ENCODE measurements at places on chromosomes 7 and 10.

DNA sequence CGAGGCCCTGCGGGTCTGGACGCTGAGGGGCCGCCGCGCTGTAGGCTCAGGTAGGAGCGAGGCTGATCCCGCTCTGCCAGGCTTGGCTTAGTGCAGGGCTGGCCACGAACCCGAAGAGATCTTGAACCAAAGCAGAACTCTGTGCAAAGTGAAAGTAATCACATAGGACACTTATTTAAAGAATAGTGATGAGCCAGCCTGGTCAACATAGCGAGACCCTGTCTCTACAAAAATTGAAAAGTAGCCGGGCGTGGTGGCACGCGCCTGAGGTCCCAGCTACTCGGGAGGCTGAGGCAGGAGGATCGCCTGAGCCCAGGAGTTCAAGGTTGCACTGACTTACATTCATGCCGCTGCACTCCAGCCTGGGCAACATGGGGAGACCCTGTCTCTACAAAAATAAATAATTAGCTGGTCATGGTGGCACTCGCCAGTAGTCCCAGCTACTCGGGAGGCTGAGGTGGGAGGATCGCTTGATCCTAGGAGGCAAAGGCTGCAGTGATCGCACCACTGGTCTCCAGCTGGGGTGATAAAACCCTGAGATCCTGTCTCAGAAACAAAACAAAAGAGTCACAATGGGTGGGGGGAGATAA lies 541 bp downstream of the ZSCAN25 start:
- no peak for DNase-seq

GRCh38 chr7:1544896-1545416 lies 11.0 kb downstream of the TMEM184A start:
- no peak for DNase-seq

DNA sequence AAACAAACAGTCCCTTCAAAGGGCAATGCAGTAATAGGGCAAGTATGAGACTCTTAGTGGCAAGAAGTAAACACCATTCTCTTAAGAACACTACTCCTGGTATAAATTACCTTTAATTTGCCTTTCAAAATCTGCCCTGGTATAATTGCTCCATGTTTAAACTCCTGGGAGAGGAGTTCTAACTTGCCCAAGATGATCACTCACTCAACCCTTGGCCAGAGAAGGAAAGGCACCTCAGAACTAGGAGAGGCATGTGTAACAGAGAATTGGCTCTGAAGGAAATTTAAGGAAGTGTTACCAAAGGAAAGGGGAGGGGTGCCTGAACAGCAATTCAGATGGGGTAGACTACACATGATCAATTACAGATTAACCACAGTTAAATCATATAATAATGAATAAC lies 1173.6 kb upstream of the SORCS1 start:
- DNase-seq = no peak

GRCh38 chr7:52501696-52502095 lies 533.7 kb upstream of the POM121L12 start:
- DNase-seq = no peak

GRCh38 chr10:49737474-49738201 lies 24.5 kb downstream of the OGDHL start:
- DNase-seq = no peak

DNA sequence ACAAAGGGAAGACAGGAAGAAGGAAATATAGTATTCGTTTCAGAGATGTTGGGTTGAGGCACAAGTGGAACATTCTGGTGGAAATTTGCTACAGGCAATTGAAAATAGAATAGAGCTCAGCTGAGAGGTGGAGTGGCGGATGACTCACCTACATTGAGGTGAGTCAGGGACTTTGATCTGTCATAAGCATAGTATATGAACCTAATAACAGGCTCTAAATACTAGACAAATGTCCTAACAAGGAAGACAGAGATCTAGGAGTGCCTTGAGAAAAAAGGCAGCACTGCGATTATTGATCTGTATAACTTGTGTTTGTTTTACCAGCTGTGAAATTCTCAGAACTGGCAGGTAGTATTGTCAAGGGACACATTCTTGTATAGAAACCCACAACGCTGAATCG lies 907 bp upstream of the IFRD1 start:
- no peak for DNase-seq

DNA sequence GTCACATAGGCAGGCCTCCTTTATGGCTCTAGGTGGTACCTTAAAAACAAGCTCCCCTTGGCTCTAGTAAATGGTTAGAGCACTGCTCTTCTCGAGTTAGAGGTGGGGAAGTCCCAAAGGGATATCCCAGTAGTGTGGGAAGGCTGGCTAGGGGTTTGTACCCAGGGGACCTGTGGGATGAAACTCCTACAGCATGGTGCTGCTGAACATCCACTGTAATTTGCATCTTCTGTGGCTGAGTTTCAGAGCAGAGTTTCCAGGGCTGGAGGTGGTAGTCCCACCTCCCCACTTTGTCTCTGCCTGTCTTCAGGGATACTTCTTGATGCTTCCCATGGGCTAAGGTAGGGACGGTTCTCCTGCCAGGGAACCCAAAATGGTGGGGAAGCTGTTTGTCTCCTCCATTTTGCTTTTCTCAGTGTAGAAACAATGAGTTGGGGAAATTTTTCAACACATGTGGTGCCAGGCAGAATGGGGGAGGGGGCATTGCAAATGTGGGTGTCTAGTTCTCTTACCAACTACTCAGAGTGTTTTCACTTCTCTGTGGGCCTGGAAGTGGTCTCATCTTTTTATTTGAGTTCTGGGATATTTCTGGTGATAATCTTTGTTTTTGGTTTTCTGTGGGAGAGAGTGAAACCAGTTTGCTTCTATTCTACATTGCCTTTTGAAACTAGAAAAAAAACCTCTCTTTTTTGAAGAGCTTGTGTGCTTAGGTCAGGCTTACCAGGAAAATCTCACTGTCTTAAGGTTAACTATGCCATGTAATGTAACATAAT lies 36.3 kb downstream of the SCART1 start:
- no peak for DNase-seq

DNA sequence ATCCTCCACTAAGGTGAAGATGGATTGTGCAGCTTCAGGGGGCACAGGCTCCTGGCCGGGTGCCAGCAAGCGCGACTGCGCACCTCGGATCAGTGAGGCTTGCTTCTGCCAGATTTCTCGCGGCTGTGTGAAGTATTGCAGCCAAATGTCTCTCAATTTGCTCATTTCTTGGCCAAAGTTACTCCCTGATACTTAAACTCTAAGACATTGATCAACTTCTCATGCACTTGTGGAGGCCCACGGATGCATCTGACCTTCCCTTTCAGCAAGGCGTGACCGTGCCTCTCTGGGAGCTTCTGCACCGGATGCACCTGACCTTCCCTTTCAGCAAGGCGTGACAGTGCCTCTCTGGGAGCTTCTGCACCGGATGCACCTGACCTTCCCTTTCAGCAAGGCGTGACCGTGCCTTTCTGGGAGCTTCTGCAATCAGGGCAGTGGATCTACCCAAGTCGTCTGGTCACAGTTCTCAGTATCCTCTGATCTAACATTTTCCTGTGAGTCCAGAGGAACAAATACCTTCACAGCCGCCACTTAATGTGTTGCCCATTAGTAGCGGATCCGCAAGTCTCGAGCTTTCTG lies 248.3 kb downstream of the ADARB2 start:
- DNase-seq = no peak

DNA sequence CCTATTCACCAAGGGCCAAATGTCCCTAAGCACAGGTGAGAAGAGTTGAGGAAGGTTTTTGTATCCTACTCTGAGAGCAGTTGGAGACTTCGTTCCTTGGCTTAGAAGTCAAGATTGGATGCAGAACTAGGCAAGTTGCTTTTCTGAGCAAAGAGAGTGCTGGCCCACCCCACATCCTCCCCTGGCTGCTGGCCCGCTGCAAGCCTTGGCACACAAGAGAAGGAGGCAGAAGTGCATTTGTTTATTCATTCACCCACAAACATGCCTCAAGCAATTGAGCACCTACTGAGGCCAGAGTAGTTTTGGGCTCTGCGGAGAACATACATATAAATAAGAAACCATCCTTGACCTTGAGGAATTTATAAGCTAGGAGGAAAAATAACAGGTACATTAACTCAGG lies 318.9 kb downstream of the KCNMA1 start:
- no peak for DNase-seq

- DNase-seq = no peak
These were observed 125.7 kb upstream of the NPS start for GRCh38 chr10:127423218-127423915.

GRCh38 chr7:43769281-43769680 lies 10.8 kb downstream of the BLVRA start:
- no peak for DNase-seq
